ENCODE measurements at places on chromosomes 1 and 21.

GRCh38 chr21:45709173-45709572 lies 65.6 kb downstream of the PCBP3 start:
- DNase-seq = no peak

DNA sequence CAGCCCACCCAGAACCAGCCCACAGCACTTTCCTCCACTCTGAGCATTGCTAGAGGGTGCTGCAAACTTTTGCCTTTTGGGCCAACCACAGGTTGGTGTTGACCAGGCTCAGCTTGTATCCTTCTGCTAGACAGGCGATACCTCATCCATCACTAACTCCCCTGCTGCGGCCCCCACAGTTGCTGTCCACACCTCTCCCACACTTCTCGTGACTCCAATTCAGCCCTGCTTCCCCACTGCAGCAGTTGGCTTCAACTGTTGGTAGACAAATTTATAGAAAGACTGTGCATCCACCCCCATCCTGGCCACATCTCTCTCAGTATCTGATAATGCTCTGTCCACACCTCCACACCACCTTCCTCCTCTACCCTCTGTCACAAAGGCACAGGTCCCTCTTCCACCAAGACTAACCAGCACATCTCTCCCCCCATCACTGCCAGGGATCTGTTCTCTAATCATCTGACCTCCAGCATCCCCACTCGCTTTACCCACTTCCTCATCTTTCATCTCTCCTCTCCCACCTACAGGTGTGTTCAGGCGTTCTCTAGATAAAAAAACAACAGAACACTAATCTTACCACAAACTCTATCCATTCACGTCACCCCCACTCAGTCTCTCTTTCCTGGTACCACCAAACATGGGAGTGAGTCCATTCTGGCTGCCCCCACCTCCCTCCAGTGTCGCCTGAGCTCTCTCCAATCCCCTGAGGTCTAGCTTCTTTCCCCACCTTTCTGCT lies 15.8 kb upstream of the SLC25A44 start:
- no peak for DNase-seq

GRCh38 chr1:177082855-177083693 lies 81.4 kb downstream of the ASTN1 start:
- no peak for DNase-seq

DNA sequence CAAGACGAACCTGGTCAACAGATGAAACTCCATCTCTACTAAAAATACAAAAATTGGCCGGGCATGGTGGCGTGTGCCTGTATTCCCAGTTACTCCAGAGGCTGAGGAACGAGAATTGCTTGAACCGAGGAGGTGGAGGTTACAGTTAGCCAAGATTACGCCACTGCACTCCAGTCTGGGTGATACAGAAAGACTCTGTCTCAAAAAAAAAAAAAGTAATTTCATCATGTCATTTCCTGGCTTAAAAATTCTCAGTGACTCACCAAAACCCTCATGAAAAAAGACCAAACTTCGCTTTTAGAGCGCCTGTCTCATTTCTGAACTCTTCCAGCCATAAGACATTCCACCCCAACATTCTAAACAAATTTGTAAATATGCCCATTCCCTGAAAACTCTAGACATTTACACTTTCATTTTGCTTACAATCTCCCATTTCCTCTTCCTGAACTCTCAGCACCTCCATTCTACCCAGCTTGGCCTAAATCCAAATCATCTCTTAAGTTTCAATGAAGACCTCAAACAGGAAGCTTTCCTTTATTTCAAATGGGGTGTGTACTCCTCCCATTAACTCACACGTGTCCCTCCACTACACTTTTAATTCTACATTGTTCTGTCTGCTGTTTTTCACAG lies 50.5 kb upstream of the PRRC2C start:
- no peak for DNase-seq

GRCh38 chr1:166395729-166396128 lies 228.9 kb upstream of the FAM78B start:
- DNase-seq = no peak

DNA sequence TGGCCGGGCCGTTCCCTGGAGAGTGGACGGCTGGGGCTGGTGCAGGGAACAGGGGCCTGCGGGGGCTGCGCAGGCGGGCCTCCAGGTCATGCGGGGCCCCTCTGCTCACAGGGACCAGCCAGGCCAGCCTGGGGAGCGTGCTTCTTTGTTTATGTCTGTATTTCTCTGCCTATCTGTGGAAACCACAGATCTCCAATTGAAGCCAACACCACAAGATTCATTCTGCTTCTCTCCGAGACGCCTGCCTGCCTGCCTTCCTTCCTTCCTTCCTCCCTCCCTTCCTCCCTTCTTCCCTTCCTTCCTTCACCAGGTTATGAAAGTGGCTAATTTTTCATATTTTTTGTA lies 39.9 kb upstream of the HMGN1 start:
- DNase-seq = no peak

DNA sequence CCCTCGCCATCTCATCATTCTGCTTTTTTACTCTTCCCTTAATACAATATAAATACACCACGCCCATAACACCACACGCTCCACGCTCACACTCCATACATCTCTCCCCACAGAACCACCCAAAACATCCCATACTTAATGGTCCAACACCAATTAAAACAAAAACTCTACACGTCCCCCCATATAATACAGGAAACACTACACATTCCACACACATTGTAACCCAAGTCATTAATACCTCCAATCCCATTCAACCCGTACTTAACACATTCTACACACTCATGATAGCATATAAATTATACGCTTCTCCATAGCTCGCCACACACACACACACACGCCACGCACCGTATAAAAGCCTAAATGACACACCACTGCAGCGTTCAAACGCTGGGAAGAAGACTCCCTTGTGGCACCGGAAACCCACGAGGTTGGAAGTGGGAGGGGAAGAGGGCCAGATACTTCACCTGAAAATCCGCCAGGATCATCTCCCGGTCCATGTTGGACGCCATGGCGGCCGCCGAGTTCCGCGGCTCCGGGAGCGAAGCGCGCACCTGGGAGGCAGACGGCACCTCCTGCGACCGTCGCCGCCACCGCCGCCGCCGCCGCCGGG lies 659 bp downstream of the FAF1 start:
- DNase-seq = no peak

- DNase-seq = no peak
Observed at GRCh38 chr1:25754470-25755181, 45.4 kb upstream of the SELENON start.

DNA sequence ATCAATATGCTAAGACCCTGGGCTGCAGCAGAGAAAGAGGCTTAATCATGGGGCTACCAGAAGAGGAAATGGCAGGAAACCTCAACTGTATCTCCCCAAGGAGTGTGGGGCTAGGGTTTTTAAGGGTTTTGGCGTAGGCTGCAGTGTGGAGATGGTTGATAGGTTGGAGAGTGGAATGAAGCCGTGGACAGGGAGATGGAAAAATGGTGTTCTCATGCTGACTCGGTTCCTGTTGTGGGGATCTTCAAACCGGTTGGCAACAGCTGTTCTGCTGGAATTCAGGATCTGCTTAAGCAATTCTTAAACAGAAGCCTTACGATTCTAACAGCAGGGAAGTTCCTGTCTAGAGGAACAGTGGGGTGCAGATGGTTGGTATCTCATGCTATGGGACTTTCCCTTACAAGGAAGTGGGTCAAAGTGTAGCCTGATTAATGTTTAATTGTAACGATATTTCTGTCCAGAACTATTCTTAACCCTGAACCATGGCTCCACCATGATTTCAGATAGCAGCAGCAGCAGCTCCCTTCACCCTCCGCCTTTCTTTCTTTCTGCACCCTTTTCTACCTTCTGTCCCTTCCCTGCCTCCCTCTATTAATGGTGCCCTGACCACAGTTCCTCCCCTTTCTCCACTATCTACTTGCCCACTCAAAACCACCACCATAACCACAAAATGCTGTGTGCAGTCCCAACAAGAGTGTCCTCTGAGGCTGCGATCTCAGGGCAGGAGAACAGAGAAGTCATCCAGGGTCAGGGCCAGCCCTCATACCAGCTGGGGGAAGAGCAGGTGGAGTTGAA lies 30.8 kb downstream of the RSPH1 start:
- DNase-seq = no peak

GRCh38 chr1:23736437-23737134 lies 6.7 kb upstream of the ELOA start:
- no peak for DNase-seq

DNA sequence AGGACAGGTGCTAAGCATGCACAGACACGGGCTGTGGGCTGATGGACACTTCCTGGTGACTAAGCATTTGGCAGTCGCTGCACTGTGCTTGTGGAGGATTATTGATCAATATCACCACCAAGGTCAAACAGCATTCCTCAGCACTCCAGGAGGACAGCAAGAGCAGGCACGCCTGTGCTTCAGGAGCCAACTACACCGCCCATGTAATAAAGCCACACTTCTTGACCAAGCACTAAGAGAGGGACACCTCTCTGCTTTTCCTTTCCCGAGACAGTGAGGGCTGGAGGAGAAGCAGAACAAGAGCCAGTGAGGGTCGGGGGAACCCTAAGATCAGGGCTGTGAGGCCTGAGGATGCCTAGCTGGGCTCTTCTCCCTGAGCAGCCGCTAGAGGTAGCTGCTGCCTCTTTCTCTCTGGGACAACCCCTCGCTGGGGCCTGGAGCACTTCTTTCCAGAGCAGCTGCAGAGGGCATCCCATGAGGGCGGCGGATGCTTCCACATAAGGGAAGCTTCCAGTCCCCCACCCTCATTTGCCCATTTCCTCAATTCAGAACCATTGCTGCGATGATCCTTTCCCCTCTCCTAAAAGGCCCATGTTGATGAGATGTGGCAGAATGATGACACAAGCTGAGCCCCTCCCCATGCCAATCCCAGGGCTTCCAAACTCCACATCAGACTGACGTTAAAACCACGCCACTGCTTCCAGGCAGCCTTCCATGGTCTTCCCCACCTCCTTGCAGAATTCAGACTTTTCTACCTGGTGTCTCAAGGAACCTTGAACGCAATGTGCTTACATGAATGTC lies 19.1 kb downstream of the RAB7B start:
- DNase-seq = no peak

GRCh38 chr21:33185852-33186251 lies 43.9 kb upstream of the IFNAR2 start:
- DNase-seq = no peak

DNA sequence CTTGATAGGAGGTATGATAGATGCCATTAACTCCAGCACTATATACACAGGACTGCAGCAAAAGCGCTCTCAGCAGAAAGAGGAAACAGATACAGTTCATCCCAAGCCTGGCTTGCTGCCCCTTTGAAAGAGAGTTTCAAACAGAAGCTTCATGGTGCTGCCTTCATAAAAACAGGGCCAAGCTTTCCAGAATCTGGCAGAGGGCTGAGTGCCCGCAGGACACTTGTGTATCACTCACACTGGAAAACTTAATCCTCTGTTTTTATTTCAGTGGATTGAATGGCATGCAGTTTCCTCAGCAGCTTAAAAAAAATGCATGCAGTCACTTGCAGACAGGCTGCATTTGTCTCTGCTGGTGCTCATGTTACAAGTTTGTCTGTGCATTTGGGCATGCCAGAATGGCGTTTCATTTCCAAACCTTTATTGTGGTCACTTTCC lies 40.4 kb downstream of the KCNJ15 start:
- no peak for DNase-seq

- no peak for DNase-seq
Observed at GRCh38 chr1:184734980-184735379, 19.7 kb downstream of the EDEM3 start.

GRCh38 chr1:200780545-200781369 lies 42.1 kb downstream of the CAMSAP2 start:
- DNase-seq = no peak

- DNase-seq = no peak
Observed at GRCh38 chr1:30693366-30693765, 30.0 kb downstream of the MATN1 start.

Measured in NCI-H524 treated with DMSO at 0.1 percent for 48 hours (cell line).